ENCODE measurements at places on chromosomes 5 and 9.

- DNase-seq, result no peak
Measured at GRCh38 chr5:149358294-149358651, 427 bp downstream of the PCYOX1L start.

DNA sequence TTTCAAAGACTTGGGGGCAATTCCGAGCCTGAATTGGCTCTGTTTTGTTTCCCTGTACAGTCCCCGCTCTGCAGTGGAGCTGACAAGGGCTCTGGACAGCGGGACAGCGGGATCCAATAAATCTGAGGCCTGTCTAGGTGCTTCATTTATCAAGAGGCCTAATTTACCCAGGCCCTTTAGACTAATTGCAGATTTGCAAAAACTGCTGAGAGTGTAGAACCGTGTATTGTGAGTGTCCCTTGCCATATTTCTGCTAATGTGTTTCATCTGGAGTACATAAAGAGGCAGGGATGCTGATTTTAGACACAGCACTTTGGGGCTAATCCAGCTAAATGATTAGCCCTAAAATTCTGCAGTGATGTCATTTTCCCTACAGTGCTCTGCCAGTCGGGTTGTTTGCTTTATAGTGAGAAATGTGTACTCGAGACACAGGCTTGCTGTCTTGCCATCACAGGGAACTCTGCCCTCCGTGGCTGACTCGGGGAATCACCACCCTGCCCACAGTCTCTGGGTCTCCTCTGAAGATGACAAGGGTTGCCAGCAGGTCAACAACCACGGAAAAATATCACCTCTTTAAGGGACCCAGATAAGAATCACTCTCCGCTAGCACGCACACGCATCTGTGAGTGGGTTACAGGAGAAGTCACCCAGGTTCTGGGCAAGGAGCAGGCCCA lies 592.0 kb downstream of the BNC2 start:
- DNase-seq, result no peak

DNA sequence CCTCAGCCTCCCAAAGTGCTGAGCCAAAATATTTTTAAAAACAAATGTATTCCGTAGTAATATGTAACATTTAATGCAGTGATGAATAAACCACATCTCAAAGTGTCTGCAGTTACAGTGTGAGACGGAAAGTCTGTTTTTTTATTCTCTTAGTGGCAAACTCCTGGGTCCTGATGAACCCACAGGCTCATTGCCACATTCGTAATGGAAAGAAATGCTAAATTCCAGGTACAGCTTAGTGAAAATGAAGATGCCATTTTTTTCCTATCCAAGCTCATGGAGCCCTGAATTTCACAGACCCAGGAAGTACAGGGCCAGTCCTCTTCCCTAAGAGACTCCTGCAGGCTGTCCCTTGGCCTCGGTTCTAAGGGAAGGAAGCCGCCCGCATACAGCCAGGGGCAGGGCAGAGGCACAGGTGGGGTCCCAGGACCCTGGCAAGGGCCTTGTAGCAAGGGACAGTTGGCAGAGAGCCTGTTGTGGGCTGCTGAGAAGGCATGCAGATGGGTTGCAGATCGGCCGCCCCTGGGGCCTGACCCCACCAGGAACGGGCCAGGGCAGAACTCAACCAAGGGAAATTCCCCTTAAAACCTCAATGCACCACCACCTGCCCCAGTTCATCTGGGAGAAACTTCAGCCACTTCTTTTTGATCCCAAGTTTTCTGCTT lies 36.2 kb downstream of the IPPK start:
- no peak for DNase-seq

- no peak for DNase-seq
Measured at GRCh38 chr5:522899-523440, 1.3 kb downstream of the SLC9A3 start.

- DNase-seq, result peak; percentile 31
Measured at GRCh38 chr9:89078860-89079259, 87.6 kb downstream of the S1PR3 start.

- DNase-seq, result no peak
Measured at GRCh38 chr9:2284770-2285169, 269.6 kb downstream of the SMARCA2 start.

GRCh38 chr5:150541895-150542294 lies 34.0 kb downstream of the NDST1 start:
- no peak for DNase-seq

DNA sequence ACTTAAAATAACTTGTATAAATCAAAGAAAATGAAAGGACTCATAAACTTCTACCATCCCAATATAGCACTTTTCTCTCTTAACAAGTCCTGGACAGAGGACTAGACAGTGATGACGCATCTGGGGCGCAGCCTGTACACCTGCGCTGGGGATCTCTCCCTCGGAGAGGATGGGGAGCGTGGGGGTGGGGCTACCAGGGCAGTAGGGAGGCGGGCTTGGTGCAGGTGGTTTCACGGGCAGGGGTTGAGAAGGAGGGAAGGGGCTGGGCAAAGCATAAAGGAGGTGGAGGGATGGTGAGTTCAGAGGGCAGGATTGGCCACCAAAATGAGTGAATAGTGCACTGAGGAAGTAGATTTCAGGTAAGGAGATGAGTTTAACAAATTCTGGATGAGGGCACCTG lies 41.1 kb downstream of the STC2 start:
- no peak for DNase-seq

- DNase-seq, result no peak
Measured at GRCh38 chr9:121518634-121519033, 19.0 kb upstream of the GGTA1 start.

GRCh38 chr5:138448481-138449398 lies 9.9 kb downstream of the REEP2 start:
- DNase-seq, result peak; percentile 78

GRCh38 chr5:153749960-153750359 lies 259.5 kb downstream of the GRIA1 start:
- no peak for DNase-seq

DNA sequence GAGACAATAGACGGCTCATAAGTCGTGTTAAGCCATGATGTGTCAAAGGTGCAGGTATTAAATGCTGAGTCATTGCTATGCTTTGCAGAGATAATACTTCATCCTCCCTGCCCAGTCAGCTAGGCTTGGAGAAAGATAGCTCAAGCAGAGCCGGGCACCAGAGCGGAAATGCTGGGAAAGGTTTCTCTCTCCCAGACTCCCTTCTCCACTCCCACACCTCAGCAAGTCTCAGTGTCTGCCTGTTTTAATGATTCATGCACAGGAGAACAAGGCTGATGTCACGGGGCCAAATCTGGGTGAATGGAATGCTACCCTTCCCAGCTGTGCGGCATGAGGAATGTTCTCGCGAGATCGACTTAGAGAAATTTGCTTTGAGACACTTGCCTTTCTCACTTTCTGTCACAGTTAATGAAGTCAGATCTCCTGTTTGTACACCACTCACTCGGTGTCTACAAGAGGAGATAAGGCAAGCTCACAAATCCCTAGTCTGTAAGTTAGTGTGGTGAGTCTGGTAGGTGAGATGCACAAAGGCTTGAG lies 204.4 kb downstream of the EFNA5 start:
- peak; percentile 92 for DNase-seq

DNA sequence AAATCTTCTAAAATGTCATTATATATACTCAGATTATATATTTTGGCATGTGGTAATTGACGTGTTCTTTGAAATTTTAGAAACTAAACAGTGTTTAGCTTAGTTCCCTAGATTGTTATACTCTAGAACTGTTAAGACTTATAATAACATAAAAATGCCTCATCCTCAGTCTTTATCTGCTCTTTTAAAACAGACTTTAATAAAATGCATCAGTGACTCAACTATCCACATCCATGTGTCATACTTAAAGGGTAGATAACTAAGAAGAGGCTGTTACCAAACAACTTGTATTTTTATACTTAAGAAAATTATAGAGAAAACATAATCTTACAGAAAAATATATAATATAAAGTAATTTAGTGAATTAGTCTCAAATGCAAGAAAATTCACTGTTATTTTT lies 15.2 kb downstream of the NFIL3 start:
- no peak for DNase-seq

DNA sequence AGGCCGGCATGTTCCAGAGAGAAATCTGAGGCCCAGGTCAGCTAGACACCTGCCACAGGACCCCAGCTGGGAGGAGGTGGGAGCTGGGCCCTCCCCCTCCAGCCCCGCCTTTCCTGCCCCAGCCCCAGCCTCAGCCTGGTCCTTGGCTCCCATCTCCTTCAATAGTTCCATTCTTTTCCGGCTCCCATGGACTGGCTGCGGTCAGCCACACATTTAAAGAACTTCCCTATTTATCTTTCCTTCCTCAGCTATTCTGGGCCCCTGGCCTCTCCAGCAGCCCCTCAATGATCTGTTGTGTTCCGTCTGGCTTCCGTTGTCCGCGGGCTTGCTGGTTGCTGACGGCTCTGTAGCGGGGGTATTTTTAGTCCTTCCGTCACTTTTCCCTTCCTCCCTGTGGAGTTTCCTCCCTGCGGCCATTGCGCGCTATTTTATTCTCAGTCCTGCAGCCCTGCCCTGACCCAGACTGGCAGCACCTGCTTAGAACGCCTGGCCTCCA lies 73.8 kb downstream of the AMBP start:
- DNase-seq, result peak; percentile 43

DNA sequence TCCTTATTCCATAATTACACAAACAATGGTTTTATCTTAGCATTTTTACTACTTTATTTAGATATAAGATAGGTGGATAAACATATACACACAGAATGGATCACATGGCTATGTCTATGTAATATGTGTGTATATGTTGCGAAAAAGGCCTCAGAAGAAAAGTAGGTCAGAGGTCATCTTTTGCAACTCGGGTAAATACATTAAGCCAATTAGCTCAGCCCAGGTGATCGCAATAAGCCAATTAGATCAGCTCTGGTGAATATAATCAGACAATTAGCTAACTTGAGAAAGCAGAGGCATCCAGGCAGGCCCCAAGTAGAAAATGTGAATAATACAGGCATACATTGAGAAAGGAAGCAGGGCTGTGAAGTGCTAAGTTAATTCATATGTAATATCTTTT lies 24.3 kb downstream of the SLCO4C1 start:
- DNase-seq, result no peak

GRCh38 chr9:3929345-3930047 lies 370.4 kb downstream of the GLIS3 start:
- DNase-seq, result no peak

GRCh38 chr9:122232796-122233306 lies 4.1 kb upstream of the LHX6 start:
- DNase-seq, result no peak

DNA sequence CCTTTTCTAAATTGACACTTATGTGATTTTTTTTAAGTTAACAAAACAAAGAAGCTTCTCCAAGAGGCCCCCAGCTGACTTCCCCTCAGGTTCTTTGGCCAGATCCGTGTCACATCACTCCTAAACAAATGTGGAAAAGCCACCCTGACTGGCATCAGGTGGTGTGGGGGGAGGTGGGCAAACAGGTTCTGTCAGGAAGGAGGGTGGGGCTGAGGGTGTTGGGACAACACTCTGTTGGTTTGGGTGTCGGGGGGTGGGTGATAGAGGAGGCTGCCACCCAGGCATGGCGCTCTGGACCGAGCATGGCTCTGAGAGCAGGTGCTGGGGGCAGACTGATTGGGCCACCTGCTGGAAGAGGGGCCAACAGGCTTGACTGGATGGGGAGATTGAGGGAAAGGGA lies 210.9 kb downstream of the HSPA4 start:
- DNase-seq, result no peak

- DNase-seq, result no peak
Measured at GRCh38 chr5:59234236-59234635, 651.4 kb downstream of the RAB3C start.

DNA sequence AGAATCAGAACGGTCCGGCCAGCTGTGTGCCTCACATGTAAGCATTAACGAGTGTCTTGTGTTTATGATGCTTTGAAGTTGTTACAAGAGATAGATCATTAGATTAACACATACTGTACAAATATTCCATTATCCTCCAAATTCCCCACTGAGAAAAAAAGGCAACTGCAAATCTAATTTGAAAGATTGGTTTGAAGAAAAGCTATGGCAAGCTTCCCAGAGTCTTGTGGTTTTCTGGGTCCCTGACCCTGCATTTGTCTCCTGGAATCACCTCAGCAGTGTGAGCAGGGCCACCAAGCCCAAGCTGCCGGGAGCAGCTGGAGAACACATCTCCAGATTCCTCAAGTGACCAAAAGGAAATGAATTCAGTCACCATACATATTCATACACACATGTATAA lies 36.9 kb upstream of the ADAMTS16 start:
- no peak for DNase-seq

DNA sequence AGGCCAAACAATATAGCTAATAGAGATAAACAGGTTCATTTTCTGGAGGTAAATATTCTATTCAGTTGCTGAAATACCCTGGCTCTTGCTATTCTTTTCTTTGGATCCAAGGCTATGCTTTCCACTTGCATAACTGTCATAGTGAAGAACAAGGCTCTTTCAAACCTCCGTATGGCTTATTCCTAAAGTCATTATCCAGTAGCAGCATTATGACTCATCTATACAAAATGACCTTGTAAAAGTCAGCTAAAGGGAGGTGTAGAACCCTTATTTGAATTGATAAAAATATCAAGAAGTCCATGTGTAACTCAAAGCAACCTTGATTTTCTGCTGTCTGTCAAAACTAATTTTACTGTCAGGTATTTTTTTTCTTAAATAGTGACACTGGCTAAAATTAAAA lies 447.8 kb downstream of the PLK2 start:
- DNase-seq, result no peak

DNA sequence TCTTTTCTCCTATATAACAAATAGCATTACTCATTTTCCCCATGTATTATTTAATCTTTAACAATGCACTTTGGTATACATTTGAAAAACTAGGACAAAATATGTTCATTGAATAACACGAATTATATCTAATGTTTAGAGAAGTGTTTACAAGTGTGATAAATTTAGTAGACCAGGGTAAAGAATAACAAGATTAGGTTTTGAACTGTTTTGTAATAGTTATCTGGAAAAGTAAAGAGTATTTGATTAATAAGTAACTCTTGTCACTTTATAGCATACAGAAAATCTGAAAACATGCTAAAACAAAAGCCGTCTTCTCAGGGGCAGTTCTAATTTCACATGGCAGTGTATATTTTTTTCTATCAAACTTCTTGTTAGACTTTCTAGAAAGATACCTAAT lies 58.5 kb downstream of the PPIC start:
- no peak for DNase-seq

- no peak for DNase-seq
Measured at GRCh38 chr9:133454325-133454724, 5.5 kb upstream of the CACFD1 start.

GRCh38 chr9:115775659-115776058 lies 377.9 kb upstream of the PAPPA start:
- no peak for DNase-seq

DNA sequence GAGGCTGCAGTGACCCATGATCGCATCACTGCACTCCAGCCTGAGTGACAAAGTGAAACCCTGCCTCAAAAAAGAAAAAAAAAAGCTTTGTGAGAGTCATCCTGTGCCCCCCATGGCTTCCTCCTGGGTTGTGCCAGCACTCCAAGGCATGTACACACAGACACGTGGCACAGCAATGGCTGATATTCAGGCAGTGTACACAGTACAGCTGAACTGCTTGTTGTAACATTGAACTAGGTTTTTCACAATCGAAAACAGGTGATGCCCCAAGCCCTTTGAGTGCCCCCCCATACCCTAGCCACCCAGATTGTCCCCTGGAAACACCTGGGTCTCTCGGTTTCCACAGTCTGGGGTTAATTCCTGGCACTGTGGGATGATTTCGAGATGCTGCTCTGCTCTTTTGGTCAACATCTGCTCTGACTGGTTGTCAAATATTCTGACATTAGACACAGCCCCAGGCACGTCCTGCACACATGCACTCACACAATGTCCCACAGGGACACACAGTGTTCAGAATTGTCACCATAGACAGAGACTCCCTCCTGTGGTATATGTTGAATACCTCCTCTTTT lies 9.2 kb downstream of the SPINK4 start:
- DNase-seq, result no peak

Measured in brain microvascular endothelial cell (primary cell).